ENCODE measurements at places on chromosomes 1 and 21. TPM values are rescaled to one million over a fixed set of nuclear protein-coding genes. Genes with fewer than 3 reads are reported as not detected.

GRCh38 chr1:14742181-14742980 lies 143.9 kb downstream of the KAZN start:
- no peak for DNase-seq

DNA sequence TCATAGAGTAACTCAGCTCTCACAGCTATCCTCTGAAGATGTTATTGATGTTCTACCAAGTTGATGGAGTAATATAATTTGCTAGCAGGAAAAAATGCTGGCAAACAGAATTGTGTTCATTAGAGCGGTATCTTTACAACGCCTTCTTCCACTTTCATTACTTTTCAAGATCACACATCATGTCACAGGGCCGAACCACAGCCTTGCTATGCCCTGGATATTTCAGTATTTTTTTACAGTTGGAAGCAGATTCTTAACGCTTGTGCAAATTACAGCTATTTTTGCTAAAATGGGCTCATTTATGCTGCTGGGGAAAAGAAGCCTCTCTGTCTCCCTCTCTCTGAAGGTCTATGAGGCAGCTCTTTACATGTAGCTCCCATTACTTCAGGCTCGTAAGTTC lies 632.2 kb downstream of the KIF26B start:
- no peak for DNase-seq

DNA sequence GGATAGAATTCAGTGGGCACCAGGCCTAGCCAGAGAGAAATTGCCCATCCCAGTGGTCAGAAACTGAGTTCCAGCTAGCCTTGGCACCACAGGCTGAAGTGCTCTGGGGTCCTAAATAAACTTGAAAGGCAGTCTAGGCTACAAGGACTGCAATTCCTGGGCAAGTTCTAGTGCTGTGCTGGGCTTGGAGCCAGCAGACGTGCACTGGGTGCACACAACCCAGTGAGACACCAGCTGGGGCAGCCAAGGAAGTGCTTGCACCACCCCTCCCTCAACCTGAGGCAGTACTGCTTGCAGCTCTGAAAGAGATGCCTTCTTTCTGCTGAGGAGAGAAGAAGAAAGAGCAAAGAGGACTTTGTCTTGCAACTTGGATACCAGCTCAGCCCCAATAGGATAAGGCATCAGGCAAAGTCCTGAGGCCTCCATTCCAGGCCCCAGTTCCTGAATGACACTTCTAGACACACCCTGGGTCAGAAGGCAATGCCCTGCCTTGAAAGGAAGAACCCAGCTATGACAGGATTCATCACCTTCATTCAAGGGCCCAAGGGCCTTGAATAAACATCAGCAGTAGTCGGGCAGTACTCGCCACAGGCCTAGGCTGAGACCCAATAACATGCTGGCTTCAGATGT lies 55.1 kb downstream of the OVGP1 start:
- DNase-seq = no peak

GRCh38 chr1:226625832-226626576 lies 77.4 kb downstream of the STUM start:
- no peak for DNase-seq

- DNase-seq = no peak
These were observed 137.4 kb downstream of the FAM78B start for GRCh38 chr1:166029196-166029945.

DNA sequence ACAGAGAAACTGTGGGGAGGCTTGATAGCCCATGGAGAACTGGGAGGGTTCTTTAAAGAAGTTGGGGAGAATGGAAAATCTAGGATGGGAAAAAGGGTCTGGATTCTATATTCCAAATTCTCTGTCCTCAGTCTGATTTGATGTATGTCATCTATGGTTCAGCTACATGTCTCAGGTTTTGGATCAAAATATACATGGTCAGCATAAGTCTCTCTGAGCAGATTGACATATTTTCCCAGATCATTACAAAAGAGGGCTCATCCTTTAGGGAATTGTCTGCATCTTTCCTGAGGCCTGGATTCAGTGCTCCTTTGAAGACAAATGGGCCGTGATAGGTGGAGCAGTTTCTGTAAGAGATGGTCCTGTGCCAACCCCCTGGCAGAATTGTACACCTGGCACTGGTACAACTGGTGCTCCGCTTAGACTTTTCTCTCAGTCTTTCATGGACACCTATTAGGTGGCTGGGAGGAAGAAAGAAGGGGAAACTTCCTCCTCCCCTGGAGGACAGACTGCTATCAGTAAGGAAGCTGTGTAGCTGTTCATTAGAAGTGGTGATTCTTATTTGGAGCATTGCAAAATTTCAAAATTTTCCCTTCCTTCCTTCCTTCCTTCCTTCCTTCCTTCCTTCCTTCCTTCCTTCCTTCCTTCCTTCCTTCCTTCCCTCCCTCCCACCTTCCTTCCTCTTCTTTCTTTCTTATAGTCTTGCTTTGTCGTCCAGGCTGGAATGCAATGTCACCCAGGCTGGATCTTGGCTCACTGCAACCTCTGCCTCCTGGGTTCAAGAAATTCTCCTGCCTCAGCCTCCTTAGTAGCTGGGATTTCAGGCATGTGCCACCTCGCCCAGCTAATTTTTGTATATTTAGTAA lies 26.1 kb upstream of the RGL1 start:
- DNase-seq = no peak

GRCh38 chr21:15240848-15241247 lies 176.0 kb upstream of the NRIP1 start:
- DNase-seq = no peak

Gene KLHL21
- total RNA-seq = 41.0 TPM

Gene C1orf185
- total RNA-seq = not detected

Gene KRTAP10-4
- not detected for total RNA-seq

Gene TP73
- total RNA-seq = 0.88 TPM

Gene DISP3
- 0.58 TPM for total RNA-seq

Gene MOB3C
- total RNA-seq = 15.2 TPM
